Colonic mucosa (tissue), 4 donors: ENCODE measurements at places on chromosomes 12 and 14.

DNA sequence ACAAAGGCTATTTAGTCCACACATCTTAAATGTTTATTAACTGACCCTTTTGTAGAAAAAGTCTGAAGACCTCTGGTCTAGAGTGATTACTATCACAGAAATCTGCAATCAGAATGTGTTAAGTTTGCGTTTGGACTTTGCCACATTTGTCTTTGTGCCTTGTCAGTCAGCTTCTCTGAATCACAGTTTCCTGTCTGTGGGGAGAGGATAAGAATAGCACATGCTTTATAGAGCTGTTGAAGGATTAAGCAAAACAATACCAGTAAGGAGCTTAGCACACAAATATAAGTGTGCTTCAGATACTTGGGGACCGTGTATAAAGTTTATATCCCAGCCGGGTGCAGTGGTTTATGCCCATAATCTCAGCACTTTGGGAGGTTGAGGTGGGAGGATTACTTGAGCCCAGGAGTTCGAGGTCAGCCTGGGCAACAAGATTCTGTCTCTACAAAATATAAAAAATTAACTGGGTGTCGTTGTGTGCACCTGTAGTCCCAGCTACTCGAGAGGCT lies 63.0 kb upstream of the BTG1 start:
- no peak overlapping the region for H3K4me3 ChIP-seq
- no peaks in the 10 kb centered on the region for H3K4me1 ChIP-seq
- DNase-seq = peak; percentile 29
- H3K27me3 ChIP-seq = no peaks in the 10 kb centered on the region

- no peaks in the 10 kb centered on the region for H3K4me1 ChIP-seq
- DNase-seq = no peak
- peaks cover 14% of the 10 kb centered on the region for H3K27me3 ChIP-seq
- H3K36me3 ChIP-seq = no peaks in the 10 kb centered on the region
Observed at GRCh38 chr12:132399092-132400010, 70.0 kb upstream of the GALNT9 start.

DNA sequence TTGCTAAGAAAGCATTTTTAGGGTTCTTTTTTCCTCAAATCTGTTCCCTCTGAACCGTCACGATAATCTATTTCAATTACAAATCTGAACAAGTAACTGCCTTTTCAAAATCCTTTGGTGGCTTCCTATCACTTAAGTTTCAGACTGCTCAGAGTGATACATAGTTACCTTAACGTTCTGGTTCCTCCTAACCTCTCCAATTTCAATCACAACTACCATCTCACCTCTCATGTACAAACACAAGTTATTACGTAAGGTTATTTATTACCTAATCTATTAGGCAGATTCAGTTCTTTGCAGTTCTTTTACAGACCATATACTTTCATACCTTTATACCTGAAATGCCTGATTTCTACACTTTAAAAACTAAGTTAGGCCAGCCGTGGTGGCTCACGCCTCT lies 12.1 kb downstream of the RNF212B start:
- no peaks in the 10 kb centered on the region for H3K36me3 ChIP-seq
- H3K27me3 ChIP-seq = no peaks in the 10 kb centered on the region
- no peak for DNase-seq
- H3K4me1 ChIP-seq = no peaks in the 10 kb centered on the region
- no peak overlapping the region for H3K27ac ChIP-seq

DNA sequence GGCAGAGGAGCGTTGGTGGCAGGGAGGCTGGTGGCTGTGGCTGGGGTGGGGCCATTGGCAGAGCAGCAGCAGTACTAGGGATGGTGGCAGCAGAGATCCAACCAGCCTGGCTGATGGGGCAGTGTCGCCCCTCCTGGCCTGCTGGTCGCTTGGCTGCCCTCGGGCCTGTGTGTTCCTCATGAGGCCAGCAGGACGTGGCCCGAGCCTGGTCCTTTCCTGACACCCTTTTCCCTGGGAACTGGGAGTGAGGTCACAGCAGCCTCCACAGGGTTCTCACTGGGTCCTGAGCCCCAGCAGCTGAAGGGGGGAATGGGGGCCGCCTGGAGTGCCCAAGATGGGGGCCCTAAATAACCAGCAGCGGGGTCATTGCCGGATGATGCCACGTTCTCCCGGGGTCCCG lies 46.1 kb downstream of the KIF26A start:
- H3K36me3 ChIP-seq = no peaks in the 10 kb centered on the region
- H3K4me3 ChIP-seq = no peak overlapping the region
- no peaks in the 10 kb centered on the region for H3K27me3 ChIP-seq
- no peak overlapping the region for H3K27ac ChIP-seq
- peaks cover 7% of the 10 kb centered on the region for H3K4me1 ChIP-seq
- no peak for DNase-seq

DNA sequence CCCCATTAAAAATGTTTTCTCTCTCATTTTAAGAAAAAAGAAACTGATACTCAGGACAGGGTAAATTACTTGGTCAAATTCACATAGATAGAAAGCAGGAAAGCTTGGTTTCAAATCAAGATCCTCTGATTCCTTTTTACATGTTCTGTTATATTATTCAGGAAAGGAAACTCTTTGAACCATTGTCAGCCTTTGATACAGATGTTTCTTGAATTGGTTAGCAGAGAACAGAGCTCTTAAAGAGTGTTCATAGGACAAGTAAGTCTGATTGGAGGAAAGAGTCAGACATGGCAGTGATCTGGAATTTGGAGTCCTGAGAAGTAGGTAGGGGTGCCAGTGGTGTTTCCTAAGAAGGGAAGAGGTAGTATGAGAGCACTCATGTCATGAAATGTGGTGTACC lies 165.2 kb upstream of the BCL2L14 start:
- no peak overlapping the region for H3K27ac ChIP-seq
- H3K4me1 ChIP-seq = no peaks in the 10 kb centered on the region
- no peaks in the 10 kb centered on the region for H3K27me3 ChIP-seq
- H3K36me3 ChIP-seq = no peaks in the 10 kb centered on the region
- no peak for DNase-seq
- no peak overlapping the region for H3K4me3 ChIP-seq

- DNase-seq = no peak
- H3K36me3 ChIP-seq = no peaks in the 10 kb centered on the region
- no peak overlapping the region for H3K4me3 ChIP-seq
- no peaks in the 10 kb centered on the region for H3K4me1 ChIP-seq
Observed at GRCh38 chr14:99024926-99025325, 247.1 kb downstream of the BCL11B start.

DNA sequence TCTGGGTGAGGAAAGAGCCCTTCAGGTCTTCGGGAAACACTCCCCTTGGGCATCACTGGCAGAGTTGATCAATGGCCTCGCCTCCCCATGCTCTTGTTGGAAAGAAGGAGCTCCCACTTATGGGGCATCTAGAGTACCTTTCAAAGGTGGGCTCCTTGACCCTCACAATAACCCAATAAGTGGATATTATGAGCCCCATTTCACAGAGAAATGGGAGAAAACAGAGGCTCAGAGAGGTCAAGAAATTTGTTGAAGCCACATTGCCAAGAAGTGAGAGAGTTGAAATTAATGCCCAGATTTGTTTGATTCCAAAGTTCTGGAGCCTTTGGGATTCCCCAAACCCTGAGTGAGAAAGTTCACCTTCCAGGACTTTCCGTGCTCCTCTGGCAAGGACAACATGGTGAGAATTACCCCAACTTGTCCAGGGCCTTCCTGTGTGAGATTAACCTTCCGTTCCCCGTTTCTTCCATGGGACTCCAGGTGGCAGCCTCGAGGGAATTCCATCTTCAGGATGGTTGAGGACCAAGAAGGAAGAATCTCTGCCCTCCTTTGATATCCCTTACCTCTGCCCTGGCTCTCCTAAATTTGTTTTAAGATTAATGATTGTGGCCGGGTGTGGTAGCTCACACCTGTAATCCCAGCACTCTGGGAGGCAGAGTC lies 7.5 kb upstream of the CHD4 start:
- peak; percentile 61 for DNase-seq
- peak overlapping the region; percentile 72 for H3K27ac ChIP-seq
- no peak overlapping the region for H3K4me3 ChIP-seq
- no peaks in the 10 kb centered on the region for H3K27me3 ChIP-seq

DNA sequence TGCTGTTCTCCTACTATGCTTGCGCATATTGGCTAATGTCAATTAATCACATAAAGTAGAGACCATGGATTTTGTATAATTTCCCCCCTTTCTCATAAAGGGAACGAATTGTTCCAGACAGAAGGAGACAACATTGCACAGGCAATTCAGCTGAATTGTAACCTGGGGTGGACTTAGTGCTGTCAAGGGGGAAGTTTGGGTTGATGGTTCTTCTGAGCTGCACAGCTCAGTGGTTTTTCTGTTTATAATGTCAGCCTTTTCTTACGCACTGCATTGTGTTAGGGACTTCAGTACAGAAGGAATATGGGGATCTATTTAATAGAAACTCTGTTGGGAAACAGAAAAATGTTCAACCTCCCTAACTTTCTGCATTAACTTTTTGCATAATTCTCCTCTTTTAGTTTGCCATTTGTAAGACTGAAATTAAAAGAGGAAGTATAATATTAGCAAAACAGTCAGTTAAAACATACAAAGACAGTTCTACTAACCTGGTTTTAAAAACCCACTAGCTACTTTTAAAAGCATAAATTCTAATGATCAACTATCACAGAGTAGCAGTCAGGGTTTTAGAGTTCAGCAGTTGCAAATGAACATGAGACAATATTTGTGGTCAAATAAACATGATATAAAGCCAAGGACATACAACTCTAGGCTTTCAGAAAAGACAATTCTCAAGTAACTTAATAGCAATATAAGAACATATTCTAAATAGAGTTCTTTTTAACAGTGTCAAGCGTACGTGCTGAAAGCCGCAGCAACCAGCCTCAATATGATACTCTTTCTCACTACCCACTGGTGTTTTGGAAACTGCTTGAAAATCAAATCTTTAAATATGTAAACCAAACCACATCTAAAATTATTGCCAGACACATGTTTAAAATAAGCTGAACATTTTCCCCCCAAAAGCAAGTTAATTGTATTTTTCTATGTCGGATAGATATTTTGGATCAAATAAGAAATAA lies 393.0 kb downstream of the FSCB start:
- H3K4me1 ChIP-seq = no peaks in the 10 kb centered on the region
- no peak overlapping the region for H3K27ac ChIP-seq
- DNase-seq = no peak
- no peaks in the 10 kb centered on the region for H3K27me3 ChIP-seq
- no peaks in the 10 kb centered on the region for H3K36me3 ChIP-seq

DNA sequence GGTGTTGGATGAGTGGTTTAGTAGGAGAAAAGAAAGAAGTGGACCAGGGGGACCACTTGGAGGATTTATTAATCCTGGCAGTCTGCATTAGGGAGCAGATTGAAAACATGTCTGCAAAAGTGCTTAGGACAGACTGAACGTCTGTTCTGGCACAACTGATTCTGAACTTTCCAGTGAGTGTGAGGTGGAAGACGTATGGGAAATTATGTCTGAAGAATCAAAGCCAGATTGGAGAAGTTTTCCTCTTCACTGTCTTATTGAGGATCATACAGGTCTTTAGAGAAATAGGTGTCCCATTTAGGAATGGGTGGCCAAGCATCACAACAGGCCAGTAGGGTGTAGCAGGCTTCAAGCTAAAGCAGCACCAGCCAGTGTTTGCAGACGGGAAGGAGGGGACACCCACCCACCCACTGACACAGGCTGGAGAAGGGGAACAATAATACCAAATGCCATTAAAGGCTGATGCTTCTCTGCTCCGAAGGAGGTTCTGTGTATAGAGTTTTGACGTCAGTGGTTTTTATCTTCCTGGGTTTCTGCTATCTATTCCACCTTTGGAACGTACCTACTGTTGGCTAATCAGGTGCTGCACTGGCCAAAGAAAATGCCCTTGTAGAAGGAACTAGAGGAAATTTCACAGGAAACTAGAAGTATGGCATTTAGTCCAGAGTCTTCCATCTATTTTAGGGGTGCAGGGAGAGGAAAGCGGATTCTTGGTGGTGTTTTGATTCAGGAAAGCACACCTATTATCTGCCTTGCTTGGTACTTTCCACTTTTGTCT lies 1.8 kb downstream of the SRRM4 start:
- no peaks in the 10 kb centered on the region for H3K36me3 ChIP-seq
- no peak for DNase-seq
- H3K4me1 ChIP-seq = no peaks in the 10 kb centered on the region
- no peak overlapping the region for H3K27ac ChIP-seq
- no peak overlapping the region for H3K4me3 ChIP-seq

GRCh38 chr14:68892961-68893360 lies 86.1 kb downstream of the ACTN1 start:
- no peak for DNase-seq
- no peaks in the 10 kb centered on the region for H3K4me1 ChIP-seq
- peaks cover 21% of the 10 kb centered on the region for H3K36me3 ChIP-seq
- no peak overlapping the region for H3K4me3 ChIP-seq
- no peak overlapping the region for H3K27ac ChIP-seq

GRCh38 chr14:77490347-77490986 lies 8.1 kb downstream of the ISM2 start:
- no peaks in the 10 kb centered on the region for H3K4me1 ChIP-seq
- H3K36me3 ChIP-seq = no peaks in the 10 kb centered on the region
- DNase-seq = no peak
- H3K27me3 ChIP-seq = no peaks in the 10 kb centered on the region
- H3K4me3 ChIP-seq = no peak overlapping the region
- no peak overlapping the region for H3K27ac ChIP-seq

DNA sequence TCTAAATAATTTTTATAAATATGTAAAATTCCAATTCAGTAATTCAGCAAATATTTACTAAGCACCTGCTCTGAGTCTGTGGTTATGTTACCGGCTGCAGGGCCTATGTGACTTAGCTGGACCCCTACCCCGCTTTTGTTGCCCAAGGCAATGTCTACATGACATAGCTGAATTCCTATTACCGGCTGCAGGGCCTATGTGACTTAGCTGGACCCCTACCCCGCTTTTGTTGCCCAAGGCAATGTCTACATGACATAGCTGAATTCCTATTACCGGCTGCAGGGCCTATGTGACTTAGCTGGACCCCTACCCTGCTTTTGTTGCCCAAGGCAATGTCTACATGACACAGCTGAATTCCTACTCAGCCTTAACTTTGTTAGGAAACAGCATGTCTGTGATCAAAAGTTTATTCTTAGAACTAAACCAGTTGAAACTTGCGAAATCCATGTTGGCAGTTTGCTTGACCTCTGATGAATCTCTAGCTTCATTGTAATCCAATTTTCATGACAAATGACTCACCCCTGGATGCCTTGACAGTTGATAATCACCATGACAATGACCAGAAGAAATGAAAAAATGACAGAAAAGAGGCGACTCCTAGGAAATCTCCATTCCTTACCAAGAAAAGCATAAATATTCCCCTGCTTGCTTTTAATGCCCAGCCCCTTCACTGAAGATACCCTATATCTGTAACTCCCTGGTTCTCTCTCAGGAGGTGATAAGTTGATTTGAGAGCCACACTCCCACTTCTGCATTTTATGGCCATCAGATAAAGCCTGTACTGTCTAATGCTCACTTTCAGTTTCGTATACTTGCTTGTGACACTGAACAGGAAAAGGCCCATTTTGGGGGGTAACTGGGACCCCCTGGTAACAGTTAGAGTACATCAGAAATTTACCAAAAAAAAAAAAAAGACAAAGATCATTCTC lies 148.4 kb upstream of the SYT10 start:
- no peak for DNase-seq
- no peaks in the 10 kb centered on the region for H3K27me3 ChIP-seq
- H3K4me3 ChIP-seq = no peak overlapping the region
- no peaks in the 10 kb centered on the region for H3K4me1 ChIP-seq
